ENCODE measurements at places on chromosomes 11 and 22.

DNA sequence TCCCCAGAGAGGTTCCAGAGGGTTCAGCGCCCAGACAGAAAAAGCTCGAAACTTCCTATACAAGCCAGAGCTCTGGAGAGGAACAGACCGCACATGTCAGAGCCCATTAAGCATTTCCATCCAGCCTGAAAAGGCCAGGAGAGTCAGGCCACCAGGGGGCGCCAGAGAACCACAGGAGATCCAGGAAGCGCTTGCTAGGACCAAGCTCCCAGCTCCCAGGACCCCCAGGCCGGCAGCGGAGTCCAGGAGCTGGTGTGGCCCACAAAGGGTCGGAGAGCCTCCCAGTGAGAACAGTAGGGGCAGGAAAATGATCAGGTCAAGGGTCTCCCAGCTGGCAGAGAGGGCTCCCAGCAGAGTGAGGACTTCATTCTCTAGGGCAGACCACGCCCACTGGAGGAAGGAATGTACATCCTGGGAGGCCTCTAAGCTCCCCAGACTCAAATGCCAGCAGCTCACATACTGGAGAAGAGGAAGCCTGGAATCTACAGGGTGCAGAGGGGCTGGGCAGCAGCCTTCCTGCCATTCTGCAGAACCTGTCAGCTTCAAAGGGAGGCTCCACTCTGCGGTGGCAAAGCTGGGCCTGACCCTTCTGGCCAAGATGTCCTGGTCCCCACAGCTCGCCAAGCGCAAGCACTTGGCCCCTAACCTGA, 2.1 kb upstream of the MEI1 start:
- DNase-seq = peak; percentile 89

DNA sequence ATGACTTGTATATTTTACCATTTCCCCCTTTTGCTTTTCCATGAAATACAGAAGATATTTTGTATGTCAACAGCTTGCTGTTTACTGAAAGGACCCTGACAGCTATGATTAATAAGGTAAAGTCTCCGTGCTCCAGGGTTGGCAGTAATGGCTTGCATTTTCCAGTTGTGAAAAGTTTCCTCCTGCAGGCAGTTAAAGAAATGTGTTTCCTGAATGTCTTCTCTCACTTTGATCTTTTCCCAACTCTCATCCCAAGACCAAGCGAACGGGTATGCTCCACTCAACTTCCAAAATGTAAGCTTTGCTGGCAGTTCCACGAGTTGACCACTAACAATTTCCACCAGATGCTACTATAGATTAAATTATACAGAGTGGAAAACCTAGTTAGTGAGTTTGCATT, 8.9 kb downstream of the FIBIN start:
- no peak for DNase-seq

- no peak for DNase-seq
These were observed 7.1 kb downstream of the CD44 start for GRCh38 chr11:35146074-35146521.

- DNase-seq = no peak
These were observed 23.9 kb upstream of the CRTAM start for GRCh38 chr11:122814401-122814800.

- no peak for DNase-seq
These were observed 61.8 kb downstream of the SGSM3 start for GRCh38 chr22:40432157-40432556.

DNA sequence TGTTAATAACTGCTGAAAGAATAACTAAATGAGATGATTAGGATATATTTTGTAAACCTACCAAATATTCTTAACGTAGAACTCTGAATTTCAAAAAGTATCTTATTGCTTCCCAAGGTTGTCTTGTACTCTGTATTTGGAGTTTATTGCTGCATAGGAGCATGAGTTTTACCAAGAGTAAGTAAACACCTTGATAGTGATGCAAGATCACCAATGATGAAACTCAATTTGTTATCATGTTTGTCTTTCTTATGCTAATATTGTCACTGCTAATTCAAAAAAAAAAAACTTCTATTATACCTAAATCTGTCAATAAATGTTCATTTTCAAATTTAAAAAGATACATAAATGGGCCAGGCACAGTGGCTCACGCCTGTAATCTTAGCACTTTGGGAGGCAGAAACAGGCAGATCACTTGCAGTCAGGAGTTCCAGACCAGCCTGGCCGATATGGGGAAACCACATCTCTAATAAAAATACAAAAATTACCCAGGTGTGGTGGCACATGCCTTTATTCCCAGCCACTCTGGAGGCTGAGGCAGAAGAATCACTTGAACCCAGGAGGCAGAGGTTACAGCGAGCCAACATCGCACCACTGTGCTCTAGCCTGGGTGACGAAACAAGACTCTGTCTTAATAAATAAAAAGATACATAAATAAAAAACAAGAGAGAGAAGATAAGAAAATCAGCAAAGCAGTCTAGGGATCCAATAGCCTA, 23.4 kb upstream of the PLAAT2 start:
- no peak for DNase-seq

DNA sequence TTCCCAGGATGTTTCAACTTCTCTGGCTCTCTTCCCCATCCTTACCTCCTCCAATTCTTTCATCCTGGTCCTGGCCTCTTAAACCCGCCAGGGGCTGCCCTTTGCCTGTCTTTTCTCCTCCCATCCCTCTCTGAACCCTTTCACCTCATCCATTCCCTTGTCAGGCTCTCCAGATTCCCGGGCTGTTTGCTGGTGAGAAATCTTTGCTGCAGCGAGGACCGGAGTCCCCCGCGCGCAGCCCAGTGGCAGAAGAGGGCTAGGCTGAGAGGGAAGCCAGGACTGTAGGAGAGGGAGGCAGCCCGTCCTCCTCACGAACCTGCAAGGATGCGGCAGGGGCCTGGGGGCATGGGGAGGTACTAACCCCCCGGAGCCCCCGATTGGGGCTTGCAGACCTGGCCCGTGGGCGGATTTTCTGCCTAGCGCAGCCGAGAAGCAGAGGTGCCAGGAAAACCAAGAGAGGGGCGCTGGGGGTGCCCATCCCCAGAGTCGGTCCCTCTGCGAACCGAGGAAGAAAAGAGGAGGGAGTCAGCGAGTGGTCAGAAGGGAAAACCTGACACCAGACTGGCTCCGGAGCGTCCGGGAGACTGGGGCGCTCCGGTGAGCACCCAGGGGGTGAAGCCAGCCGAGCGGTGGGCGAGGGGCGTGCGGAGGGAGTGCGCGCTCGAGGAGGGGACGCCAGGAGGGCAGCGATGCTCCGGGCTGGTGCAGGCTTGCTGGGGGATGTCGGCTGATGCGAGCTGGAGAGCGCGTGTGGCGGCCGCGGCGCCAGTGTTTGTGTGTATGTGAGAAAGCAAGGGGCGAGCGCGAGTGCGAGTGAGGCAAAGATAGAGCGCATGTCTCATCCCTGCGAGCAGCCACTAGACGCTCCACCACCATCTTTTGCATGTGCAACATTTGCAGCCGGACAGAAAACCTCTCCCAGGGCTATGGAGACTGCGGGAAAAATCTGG, at the start of gene GRIA4:
TSS of gene GRIA4 (plus strand) at position 242 of the 950 bp plus-strand sequence. CDS start 925 bp downstream, outside the sequence.
- DNase-seq = peak; percentile 47
